ENCODE measurements at places on chromosomes 3 and 15.

GRCh38 chr15:57517030-57517671 lies 74.6 kb upstream of the MYZAP start:
- no peak for DNase-seq

GRCh38 chr15:65091946-65092770 lies 15.6 kb downstream of the KBTBD13 start:
- DNase-seq: no peak

GRCh38 chr15:36256404-36256807 lies 323.0 kb upstream of the CDIN1 start:
- DNase-seq: no peak

DNA sequence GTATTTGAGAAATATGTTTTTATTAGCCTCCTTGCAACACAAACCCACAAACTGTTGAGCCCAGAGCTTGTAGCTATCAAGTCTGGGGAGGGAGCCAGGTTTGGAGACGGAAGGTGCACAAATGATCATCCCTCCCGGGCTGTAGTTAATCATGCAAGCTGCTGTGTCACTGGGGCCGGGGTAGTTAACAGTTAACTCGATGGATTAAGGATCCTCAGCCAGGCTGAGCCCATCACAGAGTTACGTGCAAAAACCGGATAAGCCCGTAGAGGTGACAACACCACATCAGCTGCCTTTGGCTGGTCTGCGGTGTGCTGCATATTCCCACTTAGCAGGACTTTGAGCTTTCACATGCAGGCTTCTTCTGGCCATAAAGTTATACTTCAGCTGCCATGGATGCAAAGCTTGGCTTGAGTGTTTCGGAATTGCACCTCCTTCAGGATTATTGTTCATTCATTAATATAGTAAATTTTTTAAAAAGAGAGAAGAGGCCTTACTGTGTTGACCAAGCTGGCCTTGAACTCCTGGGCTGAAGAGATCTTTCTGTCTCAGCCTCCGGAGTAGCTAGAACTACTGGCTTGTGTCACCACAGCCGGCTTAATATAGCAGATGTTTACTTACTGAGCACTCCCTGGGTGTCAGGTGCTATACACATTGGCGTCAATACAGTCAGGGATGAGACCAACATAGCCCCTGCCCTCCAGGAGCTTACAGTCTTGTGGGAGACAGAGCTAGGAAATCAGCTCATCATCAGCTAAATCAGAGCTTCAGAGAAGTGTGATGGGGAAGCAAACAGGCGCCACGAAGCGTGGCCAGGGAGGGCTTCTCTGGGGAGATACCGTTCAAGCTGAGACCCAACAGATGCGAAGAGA lies 226.8 kb upstream of the BHLHE40 start:
- no peak for DNase-seq

- no peak for DNase-seq
Measured at GRCh38 chr15:42749266-42749665, 12.3 kb upstream of the CDAN1 start.

GRCh38 chr15:32834156-32834555 lies 116.4 kb downstream of the GREM1 start:
- no peak for DNase-seq

DNA sequence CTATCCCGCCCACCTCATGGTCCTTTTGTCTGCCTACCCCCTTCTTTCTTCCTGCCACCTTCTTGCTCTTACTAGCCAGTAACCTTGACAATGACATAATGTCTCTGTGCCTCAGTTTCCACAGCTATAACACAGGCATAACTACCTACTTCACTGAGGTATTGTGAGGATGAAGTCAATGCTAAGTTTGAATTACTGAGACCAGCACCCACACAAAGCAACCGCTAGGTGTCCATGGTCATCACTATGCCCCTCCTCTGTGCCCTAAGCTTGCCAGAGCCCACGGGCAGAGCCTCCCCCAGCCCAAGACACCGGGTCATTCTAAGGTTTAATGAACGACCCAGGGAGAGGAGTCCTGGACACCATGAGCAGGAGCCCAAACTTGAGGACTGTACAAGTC lies 101.6 kb downstream of the OXNAD1 start:
- DNase-seq: no peak

GRCh38 chr15:73052653-73053397 lies 562 bp downstream of the NEO1 start:
- peak; percentile 0 for DNase-seq

GRCh38 chr3:154243353-154243752 lies 80.9 kb downstream of the DHX36 start:
- no peak for DNase-seq

- DNase-seq: no peak
Measured at GRCh38 chr3:156668073-156668763, 6.2 kb upstream of the TIPARP start.

GRCh38 chr3:13022348-13023234 lies 50.6 kb downstream of the IQSEC1 start:
- no peak for DNase-seq

- no peak for DNase-seq
Measured at GRCh38 chr15:69119001-69119400, 41.4 kb upstream of the GLCE start.

- no peak for DNase-seq
Measured at GRCh38 chr3:87691109-87691508, 367.7 kb downstream of the CGGBP1 start.

DNA sequence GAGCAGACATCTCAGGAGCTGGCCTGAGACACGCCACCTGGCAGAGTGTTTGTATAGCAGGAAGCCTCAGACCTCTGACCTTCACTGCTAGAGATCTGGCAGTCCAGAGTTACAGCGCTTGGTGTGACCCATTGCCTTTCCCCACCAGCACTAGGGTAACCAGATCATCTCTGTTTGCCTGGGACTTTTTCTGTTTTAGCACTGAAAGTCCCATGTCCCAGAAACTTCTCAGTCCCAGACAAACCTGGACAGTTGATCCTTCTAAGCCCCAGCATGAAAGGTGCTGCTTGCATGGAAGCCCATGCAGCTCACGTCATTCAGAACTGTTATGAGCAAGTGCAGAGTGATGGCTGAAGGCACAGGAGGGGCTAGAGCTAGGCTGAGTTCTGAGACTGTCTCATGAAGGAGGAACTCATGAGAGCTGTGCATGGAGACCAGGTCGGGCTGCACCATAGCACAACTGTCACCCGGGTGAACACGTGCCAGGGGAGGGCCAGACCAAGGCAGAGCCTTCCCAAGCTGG lies 18.2 kb upstream of the AHSG start:
- no peak for DNase-seq

- DNase-seq: no peak
Measured at GRCh38 chr3:37181756-37182155, 7.4 kb upstream of the LRRFIP2 start.

DNA sequence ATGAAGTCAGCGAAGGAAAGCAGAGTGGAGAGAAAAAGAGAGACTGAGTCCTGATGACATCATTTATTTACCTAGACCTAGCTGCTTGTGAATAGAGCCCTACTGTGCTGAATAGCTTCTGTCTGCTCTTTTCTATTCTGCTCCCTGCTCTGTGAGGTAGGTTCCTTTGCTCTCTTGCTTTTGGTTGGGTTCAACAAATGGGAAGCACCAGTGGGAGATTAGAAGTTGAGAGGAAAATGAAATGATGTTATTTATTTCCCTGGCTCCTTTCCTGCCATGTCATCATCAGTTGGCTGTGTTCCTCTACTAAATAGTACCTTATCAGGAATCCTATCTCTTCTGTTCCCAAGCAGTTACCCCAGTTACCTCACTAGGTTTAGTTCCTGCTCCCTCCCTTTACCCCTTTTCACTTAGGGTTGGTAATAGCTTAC lies 23.5 kb downstream of the DTWD1 start:
- DNase-seq: no peak

GRCh38 chr3:15983232-15983631 lies 185.5 kb upstream of the ANKRD28 start:
- no peak for DNase-seq

DNA sequence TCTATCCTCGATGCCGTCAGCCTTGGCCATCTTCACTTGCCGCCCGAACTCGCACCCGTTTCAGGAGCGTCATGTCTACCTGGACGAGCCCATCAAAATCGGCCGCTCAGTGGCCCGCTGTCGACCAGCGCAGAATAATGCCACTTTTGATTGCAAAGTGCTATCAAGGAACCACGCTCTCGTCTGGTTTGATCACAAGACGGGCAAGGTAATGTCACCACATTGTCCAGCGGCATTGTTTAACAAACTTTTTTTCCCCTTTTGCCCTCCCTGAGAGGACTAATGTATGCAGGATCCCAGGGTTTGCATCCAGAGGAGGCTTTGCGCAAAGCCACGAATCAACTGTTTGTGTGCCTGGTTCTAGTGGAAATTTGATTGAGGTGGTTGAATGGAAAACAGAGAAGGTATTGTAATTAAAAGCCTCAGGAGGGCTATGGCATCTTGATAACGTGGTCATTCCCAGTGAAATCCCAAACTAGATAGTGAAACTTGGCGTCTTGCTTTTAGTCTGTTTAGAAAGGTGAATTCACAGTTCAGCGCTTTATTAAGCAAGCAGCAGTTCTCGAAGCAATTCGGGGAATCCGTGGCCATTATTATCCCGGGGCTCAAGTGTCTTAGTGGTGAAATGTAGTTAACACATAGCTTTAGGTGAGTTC lies 1.7 kb downstream of the SLMAP start:
- DNase-seq: no peak

DNA sequence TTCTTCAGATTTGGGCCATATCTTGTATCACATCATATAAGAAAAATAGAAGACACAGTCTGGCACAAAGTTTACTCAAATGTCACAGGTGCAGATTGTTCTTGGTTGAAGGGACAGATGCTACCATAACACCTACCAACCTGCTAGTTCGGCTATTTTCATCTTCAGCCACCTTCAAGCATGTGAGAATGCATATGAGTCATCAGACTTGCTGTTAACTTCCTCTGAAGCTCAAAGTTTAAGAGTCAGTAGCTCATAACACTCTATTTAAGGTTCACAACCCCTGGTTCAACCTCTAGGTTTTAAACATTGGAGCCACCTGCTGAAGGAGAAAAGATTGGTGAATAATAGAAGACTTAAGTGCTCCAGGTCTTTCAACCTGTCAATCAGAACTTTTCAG lies 522.8 kb downstream of the NLGN1 start:
- DNase-seq: no peak

DNA sequence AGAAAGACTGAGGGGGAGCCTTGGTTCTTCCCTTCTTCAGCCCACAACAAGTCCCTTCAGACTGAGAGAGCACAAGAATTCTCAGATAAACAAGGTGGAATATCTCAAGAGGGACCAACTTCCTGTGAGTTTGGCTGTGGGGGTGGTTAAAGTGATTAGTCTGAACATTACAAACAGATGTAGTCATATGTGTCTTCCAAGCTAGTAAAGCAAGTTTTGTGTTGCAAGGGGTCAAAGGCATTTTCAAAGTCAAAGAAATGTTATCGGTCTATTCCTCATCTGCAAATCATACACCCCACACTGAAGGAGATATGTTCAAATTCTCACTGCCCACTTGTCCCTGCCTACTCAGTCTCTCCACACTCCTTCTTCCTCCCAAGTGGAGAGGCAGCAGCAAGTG lies 242.5 kb downstream of the FAM43A start:
- no peak for DNase-seq

DNA sequence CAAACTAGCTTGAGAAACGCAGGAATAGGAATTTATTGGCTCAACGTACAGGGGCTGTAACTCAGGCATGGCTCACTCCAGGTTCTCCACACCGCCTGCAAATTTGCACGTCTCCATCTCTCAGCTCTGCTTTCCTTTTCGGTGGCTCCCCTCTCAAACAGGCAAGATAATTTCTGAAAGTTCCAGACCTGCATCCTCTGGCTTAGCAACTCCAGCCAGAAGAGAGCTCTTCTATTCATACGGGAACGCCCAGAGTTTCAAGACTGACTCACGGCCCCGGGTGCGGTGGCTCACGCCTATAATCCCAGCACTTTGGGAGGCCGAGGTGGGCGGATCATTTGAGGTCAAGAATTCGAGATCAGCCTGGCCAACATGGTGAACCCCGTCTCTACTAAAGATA lies 139.7 kb upstream of the BNIP2 start:
- DNase-seq: no peak

DNA sequence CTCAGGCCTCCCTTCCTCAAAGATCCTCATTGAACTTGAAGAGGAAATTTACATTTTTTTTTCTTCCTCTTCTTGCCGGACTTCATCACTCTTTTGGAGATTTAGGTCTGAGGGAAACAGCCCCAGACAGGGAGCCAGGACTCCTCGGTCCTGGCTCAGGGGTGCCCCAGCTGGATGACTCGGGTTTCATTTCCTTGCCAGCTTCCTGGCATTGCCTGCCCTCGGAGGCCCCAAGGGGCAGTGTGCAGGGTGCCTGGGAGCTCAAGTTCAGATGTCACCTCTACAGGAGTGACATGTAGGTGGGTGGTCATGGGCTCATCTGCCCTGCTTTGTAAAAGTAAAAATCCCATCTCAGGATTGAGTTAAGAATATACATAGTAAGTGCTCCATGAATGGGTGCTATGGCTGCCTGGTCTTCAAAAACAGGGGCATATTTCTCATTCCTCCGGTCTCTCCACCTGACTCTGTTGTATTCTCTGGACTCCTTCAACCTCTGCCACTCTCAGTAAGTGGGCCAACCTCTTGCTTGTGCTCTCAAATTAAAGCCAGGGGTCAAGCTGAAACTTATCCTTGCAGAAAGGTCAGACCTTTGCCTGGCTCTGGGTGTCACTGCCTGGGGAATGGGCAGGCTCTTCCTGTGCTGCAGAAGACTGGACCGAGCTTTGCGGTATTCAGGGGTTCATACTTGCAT lies 51.8 kb downstream of the SMAD6 start:
- DNase-seq: no peak

Measured in stimulated activated CD8-positive, alpha-beta memory T cell treated with anti-CD3 and anti-CD28 coated beads, Interleukin-2, amount 100 ng/mL, for 1 hour (primary cell).